ENCODE measurements at places on chromosomes 5 and 9.
A peak's percentile ranks its signal among the peaks of the same experiment; 100 is the strongest.

DNA sequence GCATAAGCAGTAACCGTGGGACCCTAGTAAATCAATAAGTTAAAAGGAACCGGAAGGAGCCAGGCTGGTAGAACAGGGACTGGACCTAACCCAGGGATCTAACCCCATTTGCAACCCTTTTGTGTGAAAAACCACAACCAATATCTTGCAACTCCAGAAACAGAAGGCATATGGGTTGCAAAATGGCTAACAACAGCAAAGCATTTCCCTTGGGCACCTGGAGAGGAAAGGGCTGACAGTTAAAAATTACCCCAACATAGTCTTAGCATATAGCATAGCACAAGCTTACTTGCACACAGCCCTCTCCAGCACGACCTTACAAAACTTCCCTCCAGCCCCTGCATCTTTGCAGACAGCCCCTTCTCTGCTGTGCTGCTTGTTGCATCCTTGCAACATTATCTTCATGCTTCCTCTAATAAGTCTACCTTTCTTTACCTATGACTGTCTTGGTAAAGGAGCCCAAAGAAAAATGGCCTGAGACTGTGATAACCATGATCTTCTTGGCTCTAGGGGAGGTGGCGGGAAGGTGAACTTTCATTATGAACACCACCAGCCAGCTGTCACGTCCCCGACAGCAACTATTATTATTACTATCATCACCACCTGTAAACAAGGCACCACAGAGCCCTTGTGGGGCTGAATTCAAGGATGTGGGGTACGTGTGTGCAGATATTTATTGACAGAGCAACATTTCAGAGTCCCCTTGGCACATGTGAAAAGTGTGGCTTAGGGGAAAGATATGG lies 49.8 kb downstream of the PRRC1 start:
- DNase-seq, result no peak

GRCh38 chr5:60794691-60795090 lies 49.4 kb downstream of the ELOVL7 start:
- no peak for DNase-seq

DNA sequence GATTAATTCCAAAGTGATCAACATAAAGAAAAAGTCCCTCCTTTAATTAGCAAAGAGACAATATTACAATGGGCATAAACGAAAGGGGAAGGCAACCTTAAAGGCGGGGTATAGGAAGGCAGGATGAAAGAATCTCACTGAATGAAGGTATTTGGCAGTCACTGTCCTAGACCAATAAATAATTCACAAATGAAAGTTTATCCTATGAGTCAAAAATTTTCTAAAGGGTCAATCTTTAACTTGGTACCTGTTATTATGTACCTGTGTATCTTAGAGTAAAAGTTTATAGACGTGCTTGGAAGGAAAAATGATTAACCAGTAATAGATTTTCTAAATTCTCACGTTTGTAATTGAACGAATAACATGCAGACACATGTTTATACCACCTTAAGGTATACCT lies 945.8 kb upstream of the DMAC1 start:
- no peak for DNase-seq

- no peak for DNase-seq
These were observed 100.1 kb upstream of the LRRTM2 start for GRCh38 chr5:138975098-138975847.

GRCh38 chr9:34254966-34255825 lies 73.9 kb downstream of the KIF24 start:
- DNase-seq, result no peak

DNA sequence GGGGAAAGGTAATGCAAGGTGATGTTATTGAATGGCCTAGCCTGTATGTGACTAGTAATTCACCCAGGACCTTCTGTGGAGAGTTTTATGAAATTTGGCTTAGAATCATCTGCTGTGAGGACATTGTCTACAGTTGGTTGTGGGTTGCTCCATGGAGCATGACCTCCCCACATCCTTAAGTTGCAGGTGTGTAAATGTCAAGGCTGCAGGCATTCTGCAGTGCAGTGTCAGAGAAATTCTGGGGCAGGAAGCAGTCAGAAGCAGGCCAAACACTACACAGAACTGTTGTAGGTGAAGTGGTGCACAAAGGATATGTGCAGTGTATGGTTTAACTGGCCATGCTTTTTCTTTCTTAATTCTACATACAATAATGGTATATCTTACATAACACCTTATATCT lies 588.3 kb downstream of the EBF1 start:
- DNase-seq, result no peak

DNA sequence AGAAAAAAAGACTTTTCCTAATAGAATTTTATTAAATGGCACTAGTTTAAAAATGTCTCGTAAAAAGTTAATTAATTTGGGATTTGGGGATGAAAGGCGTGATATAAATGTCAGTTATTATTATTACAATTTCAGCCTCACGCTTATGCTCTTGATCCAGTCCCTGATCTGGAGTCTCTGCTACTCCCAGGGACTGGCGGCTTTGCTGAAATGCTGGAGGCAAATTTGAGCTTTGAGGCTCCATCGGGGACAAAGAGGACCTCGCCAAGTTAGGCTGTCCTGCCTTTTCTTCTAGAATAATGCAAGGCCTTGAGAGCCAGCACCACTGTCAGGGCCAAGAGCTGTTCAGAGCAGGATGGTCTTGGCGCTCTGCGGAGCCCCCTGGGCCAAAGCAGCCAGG lies 69.7 kb downstream of the ZNF618 start:
- no peak for DNase-seq

GRCh38 chr5:146111409-146111808 lies 6.0 kb upstream of the PLAC8L1 start:
- no peak for DNase-seq

- peak; percentile 74 for DNase-seq
These were observed 7.6 kb downstream of the PTCH1 start for GRCh38 chr9:95508968-95509850.

DNA sequence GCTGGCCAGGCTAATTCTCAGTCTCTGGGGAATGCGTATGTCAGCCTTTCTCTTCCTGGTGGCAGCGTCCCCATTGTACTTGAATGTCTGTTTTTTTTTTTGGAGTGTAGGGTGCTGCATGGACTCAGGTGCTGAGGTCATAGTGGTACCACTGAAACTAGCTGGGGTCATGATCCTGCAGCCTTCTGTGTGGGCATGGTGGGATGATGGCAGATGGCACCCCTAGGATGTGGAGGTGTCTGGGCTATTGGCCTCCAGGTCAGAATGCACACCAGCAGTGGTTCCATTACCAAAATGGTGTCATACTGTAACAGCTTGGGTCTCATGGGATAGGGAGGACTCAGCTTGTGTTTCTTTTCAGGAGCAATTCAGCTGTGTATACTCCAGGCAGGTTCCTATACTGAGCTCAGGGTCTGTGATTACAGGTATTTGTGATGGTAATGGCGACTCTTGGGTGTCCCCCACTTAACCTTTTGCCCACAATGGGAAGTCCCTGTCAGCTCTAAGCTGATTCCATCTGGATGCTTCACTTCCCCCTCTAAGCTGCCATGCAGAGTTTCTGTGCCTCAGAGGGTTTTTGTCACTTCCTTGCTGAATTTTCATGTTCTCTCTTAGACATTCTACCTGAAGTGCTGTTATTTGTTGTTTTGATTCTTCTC lies 17.9 kb downstream of the HSD17B4 start:
- DNase-seq, result no peak

DNA sequence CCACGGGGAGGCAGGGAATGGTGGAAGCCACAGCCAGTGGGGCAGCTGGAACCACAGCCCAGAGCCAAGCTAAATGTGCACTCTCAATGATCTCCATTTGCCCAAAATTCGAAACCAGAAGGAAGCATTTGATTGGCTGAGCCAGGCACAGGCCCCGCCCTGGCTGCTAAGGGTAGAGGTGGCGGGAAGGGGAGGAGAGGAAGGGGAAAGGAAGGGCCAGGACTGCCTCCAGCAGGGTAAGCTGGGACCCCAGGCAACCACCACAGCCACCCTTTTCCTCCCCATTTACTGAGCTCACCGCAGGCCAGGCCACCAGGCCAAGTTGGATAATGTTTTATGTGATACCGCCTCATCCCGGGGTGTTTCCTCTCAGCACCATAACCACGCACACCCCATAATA lies 100.3 kb upstream of the RAPGEF1 start:
- DNase-seq, result no peak

DNA sequence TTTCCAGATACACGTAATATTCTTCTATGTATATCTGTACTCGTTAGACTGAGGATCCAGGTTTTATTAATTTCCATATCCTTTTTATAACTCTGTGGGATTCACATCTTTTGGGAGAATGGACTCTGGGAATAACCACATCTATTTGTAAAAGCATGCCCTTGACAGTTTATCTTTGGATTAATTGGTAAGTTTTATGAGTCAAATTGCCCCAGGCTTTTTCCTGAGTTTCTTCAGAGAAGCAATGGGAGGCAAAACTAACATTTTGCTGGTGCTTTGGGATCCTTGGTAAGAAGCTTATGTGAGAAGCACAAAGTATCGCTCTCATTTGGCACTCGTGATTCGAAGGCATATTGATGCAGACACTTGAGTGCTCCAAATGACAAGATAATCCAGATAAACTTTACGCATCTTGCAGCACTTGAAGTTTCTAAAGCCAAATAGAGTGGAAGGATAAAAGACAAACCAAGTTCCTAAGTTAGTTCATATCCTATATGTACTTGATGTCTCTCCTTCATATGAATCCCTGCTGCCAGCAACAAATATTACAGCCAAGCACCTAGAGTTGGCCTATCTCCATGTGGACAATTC lies 324.7 kb downstream of the TLE4 start:
- no peak for DNase-seq

DNA sequence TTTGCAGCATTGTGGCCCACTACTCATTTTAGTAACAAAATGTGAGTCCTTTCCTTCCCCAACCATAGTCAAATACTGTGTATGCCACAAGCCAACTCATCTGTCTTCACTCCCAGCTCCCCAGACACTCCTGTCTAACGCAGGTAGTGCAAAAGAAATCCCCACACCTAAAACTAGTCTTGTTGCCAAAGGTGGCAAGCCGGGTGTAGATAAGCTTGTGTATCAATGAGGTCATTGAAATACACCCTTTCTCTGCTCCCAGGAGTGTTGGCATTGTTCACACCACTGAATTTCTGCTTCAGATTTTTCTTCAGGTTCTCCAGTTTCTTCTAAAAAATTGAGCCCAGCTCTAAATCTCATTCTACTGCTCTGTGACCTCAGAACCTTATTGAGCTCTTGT lies 19.7 kb upstream of the RGS7BP start:
- DNase-seq, result no peak

DNA sequence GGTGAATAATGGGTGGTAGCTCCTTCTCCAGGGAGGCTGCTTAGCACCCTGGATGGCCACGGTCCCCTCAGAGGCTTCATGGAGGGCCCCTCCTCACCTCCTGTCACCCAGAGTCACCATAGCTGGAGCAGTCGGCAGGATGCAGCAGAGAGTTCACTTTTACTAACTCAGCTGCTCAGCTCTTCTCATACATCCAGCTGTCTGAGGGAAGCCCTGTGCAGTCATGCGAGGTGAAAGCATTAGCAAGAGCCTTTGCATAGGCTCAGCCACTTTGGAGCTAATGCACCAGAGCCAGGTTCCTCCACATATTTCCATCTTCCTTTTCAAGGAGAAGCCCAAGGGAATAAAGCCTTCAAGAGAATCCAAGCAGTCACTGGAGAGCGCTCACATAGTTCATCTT lies 499.2 kb downstream of the BNC2 start:
- DNase-seq, result no peak

DNA sequence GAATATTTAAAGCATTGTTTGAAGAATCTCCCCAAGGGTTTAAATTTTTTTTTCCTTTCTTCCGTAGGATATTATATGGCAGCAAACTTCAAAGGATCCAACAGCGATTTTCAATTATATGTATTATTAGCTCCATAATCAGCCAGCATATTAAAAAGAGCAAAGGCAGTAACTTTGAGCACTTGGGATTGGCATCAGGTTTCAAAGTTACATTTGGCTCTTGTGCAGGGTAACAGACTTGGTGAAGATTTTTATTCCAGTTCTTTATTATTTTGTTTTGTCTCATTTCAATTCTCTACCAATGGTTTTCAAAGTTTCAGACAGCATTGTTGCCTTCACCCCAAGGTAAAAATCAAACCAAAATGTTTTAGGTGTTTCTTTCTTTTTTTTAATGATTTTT lies 116.7 kb upstream of the ZNF366 start:
- DNase-seq, result no peak

- no peak for DNase-seq
These were observed 29.7 kb upstream of the F2RL2 start for GRCh38 chr5:76652809-76653414.

GRCh38 chr5:115732026-115732425 lies 84.4 kb downstream of the CDO1 start:
- DNase-seq, result no peak

DNA sequence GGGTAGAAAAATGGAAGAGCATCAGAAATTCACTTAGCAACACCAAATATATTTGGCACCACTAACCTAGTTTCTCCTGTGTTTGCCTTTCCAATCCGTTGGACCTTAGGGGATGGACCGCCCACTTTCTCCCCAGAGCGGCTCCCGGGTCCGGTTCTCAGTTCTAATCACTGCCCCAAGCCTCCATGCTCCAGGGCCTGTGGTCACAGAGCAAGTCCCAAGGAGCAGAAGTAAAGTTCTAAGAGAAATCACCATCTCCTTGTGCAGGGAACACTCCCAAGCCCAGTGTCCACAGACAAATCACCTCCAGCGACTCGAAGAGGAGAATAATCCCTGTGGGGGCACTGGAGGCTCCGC lies 728 bp upstream of the SLC1A1 start:
- no peak for DNase-seq

GRCh38 chr9:17532461-17532860 lies 46.4 kb upstream of the SH3GL2 start:
- DNase-seq, result no peak

GRCh38 chr9:105447386-105447813 lies 434 bp upstream of the FSD1L start:
- DNase-seq, result no peak

DNA sequence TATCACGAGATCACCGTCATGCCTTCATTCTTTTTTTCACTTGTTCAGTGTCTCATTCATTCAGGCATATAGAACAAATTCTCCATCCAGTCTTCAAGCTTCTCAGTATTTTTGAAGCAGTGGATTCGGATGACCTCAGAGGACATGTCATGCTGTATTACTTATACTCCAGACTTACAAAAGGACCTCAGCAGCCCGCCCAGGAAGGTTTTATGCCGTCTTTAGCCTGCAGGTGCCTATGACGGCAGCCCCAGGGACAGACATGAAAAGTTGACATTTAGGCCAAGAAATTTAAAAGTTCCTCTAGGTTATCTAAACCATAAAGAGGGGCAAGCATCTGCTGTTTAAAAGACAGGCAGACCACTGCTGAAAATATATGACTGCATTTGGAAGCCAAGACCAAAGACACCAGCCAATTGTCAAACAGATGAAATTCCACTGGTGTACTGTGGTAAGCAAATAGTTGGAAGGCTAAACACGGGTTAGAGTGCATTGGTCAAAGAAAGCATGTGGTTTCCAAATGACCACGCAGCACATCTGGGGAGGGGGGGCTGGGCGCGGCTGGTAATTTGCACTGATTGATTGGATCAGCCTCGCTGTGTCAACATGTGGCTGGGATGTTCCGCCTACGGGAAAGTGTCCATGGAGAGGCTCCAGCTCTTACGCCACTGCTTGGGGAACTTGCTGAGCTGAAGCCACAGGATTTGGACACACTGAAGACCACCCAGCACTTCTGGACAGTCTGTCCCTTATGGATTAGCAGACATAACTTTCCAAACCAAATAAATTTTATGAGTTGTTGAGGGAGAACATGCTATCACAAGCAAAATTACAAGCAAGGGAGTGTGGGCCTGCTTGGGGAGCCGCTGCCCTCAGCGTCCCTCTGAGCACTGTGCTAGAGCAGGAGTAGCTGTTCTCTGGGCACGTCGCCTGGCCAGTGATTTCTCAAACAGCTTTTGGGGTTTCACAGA lies 173.6 kb downstream of the FANCC start:
- no peak for DNase-seq
